ENCODE measurements at places on chromosomes 13 and 19.

GRCh38 chr19:14606627-14607026, 23.7 kb downstream of the CLEC17A start:
- no peak for DNase-seq

DNA sequence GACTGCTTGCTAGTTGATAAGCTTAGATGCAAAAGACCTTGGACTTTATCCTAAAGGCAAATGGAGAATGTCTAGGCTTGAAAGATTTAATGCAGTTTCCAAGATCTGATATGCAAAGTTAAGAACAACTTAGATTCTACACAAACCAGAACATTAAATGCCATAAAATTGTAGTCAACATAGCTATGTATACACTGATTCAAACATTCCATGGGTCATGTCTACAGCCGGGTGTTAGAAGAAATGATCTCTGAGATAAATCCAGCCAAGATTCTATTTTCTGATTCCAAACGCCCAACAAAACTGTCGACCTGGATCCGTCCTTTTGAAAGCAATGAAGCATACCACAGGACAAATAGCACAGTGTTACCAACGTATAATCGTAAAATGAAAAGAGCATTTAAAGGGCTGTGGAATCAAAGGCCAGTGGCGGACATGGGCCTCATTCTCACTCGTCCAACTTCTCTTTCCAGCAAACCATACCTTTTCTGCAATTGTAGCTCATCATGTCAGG, 52.7 kb downstream of the KCTD12 start:
- no peak for DNase-seq

DNA sequence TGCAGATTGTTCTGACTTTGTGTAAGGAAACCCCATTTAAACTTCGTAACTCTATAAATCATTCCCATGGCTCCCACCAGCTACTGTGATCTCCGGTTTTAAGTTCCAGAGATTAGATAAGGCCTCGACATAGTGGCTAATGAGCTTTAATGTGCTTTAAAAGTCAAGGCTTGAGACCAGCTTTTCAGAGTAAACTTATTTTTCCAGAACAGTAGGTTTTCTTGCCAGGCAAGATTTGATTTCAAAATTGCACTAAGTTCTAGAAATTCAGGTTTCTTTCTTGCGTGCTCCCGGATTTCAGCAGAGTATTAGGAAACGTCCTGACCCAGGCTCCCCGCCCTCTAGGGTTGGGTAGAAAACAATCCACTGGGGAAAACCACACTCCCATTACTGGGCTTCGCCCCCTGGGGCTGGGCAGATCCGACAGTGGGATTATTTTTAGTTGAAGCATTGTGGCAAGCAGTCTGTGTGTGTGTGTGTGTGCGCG, 43.3 kb downstream of the CRYL1 start:
- DNase-seq, result no peak

DNA sequence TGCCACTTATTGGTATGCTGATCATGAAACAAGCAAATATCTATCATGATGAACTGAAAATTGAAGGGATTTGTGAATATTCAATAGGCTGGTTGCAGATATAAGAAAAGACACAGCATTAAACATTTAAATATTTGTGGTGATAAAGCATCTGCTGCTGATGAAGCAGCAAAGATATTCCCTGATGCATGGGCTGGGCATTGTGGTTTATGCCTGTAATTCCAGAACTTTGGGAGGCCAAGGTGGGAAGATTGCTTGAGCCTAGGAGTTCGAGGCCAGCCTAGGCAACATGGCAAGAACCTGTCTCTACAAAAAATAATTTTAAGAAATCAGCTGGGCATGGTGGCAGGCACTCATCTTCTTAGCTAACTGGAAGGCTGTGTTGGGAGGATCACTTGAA, 54.5 kb downstream of the GPR180 start:
- no peak for DNase-seq

DNA sequence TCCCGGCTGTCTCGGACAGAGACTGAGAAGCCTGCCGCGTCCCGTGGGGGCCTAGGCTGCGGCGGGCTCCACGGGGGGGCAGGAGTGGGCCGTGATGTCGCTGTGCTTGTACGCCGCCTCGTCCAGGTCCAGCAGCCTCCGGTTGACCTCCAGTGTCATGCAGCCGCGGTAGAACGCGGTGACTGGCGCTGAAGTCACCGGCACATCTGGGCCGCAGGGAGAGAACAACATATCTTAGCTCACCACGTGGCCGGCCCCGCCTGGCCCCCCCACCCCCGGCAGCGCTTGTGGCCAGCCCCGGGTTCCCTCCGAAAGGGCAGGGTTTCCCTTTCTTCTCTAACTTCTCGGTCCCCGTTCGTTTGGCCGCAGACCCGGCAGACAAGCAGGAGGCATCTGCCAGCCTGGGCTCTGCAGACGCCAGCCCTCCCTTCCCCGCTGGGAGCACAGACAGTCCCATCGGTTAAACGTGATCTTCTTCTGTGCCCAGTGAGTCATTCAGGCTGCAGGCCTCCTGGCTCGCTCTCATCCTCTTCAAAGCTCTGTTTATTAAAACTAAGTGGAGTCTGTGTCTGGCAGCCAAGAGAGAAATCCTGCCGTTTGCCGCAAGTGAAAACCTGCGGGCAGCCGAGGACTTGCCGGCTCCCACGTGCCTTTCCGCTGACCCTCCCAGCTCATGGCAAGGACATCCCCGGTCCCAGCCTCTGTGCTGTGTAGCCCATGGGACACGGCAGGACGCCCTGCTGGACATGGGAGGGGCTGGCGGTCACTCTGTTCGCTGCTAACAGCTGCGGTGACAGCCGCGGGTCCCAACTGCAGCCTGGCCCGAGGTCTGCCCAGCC, 42.8 kb downstream of the GAS6 start:
- no peak for DNase-seq

DNA sequence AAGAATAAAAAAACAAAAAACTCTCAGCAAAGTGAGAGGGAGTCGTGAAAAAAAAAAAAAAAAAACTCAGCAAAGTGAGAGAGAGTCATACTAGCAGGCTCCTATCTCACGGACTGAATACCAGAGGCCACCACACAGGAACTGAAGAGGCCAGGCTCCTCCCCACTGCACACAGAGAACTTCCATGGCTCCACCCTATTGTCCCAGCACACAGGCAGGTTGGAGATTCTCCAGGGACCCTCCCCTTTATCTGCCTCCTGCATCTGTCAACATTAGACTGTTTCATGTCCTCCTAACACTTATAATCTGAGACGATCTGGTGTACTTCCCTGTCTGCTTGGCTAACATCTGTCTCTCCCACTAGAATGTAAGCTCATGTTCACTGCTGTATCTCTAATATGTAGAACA, 37.0 kb upstream of the FARP1 start:
- no peak for DNase-seq

GRCh38 chr19:676007-676338, 219 bp upstream of the FSTL3 start:
- no peak for DNase-seq

DNA sequence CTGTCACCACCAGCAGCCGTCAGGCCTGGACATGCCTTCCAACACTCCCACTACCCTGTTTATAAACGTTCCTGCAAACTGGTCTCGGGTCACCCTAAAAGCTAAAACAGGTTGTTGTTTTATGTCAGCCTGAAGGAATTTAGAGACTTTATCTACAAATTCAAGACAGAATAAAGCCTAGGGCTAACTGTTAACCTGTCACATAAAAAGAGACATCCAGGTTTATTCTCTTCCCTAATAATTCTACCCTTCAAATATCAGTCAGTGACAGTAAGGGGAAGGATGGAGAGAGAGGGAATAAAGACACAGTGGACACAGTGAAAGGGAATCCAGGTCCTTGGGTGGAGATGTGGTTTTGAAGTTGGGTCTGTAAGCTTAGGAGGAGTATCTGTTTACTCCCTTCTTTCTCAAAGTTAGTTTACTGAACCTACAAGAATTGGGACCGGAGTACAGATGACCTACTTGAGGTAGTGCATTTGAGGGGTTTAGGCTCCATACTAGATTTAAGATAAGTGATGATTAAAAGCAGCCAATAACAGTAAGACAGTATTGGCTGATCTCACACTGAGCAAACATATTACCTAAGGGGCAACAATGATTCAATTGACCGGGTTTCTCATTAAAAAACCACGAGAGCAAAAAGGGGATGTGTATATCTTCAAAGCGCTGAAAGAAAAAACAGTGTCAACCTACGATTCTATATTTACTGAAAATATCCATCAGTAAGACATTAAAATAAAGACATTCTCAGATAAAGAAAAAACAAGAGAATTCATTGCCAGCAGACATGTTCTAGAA, 142.7 kb downstream of the USP12 start:
- DNase-seq, result no peak

GRCh38 chr19:35790981-35791813, 15.8 kb downstream of the ARHGAP33 start:
- no peak for DNase-seq

Measured in RKO (cell line).